ENCODE measurements at places on chromosomes 16 and 17.

DNA sequence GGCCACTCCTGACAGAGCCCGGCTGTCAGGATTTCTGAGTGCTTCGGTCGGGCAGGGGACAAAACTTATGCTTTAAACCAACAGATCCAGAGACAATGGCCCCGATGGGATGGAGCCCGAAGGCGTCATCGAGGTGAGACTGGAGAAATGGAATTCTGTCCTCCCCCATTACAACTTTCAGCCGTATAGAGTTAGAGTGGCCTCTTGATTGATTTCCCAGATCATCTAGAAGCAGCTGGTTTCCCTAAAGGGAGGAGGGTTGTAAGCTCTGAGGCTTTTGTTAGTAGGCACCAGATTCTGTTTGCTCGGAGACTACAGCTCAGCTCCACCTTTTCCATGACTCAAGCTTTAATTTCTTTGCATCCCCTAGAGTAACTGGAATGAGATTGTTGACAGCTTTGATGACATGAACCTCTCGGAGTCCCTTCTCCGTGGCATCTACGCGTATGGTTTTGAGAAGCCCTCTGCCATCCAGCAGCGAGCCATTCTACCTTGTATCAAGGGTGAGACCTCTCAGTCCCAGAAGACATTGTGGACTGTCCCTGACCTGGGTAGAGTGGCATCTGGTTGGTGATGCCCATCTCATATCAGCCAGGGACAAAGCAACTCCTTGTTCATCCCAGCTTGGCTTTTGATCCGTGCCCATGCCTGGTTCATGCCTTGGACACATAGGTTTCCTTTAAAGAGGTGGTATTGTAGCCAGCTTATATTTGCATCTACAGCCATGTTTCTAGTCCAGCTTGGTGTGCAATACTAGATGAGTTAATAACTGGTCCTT, 5.1 kb upstream of the CD68 start:
- no peak for DNase-seq

DNA sequence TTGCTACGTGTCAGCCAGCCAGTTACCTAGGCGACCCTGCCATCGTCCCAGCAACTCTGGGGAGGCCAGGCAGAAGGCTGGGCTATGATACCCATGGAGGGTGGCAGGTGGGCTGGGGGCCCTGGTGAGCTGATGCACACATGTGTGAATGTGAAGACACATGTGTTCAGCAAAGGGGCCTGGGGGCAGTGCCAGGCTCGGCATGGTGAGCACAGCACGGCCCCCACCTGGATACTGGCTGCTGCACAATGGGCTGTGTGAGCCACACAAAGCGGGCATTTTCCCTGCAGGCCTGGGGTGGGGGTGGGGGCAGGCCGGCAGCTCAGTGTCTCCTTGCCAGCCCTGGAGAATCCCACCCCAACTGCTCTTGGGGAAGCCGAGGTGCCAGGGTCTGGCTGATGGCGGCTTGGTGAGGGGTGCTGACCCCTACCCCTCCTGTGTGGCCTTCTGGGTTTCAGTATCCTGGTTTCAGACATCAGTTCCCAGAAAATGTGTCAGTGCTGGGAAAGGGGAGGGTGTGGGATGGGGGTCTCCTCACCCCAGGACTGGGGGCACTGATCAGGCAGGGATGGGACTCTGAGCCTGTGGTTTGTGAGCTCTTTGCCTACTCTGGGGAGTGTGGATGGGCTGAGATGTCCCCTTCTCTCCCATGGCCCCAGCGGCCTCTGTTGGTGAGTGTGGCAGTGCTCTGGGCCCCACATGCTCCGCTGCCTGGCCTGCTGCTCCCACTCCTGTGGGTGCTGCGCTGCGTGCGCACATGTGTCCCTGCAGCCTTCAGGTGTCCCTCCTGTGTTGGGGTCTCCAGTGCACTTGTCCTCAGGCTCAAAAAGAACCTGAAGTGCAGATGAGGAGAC, 5.1 kb downstream of the LLGL1 start:
- no peak for DNase-seq

- peak; percentile 40 for DNase-seq
Observed at GRCh38 chr17:81385320-81386111, 9.7 kb upstream of the BAHCC1 start.

DNA sequence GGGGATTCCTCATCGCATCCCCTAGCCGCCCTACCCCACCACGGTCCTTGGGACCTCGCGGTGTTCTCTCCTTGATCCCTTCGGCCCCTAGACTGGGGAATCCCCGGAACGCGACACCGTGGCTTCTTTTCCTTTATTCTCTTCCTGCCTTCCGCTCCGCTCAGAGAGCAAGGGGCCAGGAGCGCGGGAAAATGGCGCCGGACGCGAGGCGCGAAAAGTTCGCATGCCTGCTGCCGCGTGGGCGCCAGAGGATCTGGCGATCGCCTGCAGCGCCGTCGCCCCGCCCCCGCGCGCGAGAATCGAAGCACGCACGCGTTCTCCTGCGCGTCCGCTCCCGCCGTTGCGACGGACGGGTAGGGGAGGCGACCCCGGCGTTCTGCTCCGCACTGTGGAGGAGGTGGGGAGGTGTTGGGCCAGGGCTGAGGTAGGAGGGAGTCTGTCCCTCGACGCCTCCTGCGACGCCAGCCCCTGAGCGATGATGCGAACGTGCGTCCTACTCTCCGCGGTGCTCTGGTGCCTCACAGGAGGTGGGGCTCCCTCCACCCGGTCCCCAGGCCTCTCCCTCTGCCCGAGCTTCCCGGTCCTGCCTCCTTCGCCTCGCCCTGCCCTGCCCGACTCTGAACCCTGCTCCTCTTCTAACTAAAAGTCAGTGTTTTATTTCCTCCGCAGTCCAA, at the start of gene ZPBP2:
Gene ZPBP2 (plus strand): TSS at position 323 of the 674 bp plus-strand sequence. CDS start 153 bp downstream, at position 476.
- DNase-seq = no peak

DNA sequence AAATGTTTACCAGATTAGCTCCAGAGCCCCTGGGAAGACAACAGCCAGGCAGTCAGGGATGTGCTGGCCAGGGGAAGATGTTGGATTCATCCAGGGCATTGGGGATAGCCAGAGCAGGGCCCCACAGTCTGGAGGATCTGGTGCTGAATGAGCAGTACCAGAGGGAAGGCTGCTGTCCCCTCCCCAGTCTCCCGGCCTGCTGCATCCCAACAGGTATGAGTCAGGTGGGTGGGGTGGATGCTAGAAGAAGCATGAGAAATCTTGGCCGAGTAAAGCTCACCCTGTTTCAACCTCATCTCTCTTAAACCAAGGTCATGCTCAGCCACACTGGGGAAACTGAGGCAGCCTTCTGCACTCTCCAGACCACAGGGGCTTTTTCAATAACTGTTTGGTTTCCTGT, 71.9 kb upstream of the SEC14L1 start:
- no peak for DNase-seq

GRCh38 chr17:54172985-54173316, 350.2 kb downstream of the KIF2B start:
- DNase-seq = no peak

DNA sequence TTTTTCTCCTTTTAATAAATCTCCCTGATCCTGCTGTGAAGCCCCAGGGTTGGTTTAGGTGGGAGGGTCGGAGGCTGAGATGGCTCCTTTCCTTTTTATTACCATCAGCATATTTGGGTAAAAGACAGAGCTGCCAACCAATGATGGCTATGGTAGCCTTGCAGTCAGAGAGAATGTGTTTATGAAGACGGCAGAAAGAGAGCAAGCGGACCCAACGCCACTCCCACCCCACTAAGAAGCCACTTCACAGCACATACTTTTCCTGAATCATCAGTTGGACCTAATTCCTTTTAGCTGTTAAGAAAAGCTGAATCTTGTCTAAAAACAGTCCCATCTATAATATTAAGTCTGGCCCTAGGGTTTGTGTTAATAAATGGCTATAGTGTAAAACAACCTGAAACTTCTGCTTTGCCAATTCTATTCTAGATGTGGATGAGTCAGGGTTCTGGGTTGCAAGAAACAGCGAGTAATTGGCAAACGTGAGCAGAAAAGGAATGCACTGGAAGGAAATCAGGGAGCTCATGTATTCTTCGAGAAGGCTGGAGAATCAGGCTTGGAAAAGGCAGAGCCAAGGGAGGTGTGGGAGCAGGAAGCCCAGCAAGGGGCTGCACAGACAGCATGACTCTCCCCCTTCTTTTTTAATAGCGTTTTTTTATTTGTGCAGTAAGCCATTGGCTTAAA, 34.0 kb upstream of the PRKCA start:
- peak; percentile 83 for DNase-seq

GRCh38 chr16:14309906-14310305, 238.8 kb downstream of the MRTFB start:
- DNase-seq = peak; percentile 83

- no peak for DNase-seq
Observed at GRCh38 chr17:27615121-27615520, 15.9 kb upstream of the LGALS9 start.

- no peak for DNase-seq
Observed at GRCh38 chr16:1343428-1344242, 8.0 kb downstream of the TSR3 start.

GRCh38 chr16:74691093-74691855, 9.4 kb downstream of the MLKL start:
- DNase-seq = peak; percentile 46

GRCh38 chr16:82835487-82836155, 208.9 kb downstream of the CDH13 start:
- DNase-seq = peak; percentile 28

- DNase-seq = no peak
Observed at GRCh38 chr16:87169509-87169995, 147.6 kb downstream of the C16orf95 start.

DNA sequence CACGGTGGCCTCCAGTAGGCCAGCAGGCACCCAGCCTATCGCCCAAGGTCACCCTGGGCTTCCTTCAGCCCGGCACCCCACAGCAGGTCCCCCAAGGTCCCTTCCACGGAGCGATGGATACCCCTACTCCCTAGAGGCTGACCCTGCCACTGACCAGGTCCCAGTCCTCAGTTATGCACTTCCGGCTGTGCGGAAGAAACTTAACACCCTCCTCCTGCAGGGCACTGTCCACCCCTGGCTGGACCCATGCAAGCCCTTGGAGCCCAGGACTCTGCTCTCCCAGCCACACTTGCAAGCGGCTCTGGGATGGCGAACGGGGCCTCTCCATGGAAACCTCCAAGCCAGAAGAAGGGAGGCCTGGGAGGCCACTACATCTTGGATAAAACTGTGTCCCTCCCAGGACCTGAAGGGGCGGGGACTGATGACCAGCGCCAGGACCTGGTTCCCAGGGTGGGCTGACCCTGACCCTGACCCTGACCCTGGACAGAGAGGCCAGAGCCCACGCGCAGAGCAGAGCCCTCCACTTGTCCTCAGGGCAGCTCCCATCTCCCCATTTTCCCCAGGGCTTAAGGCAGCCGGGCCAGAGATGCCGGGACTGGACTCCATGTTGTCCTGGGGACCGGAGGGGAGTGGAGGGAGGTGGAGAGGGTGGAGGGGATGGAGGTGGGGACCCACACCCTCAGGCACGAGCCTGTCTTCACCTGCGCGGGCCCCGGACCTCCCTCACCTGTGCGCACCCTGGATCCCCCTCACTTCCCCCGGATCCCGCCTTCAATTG, 734 bp downstream of the CEP131 start:
- no peak for DNase-seq

GRCh38 chr16:49556249-49556605, 182.6 kb downstream of the C16orf78 start:
- DNase-seq = no peak

DNA sequence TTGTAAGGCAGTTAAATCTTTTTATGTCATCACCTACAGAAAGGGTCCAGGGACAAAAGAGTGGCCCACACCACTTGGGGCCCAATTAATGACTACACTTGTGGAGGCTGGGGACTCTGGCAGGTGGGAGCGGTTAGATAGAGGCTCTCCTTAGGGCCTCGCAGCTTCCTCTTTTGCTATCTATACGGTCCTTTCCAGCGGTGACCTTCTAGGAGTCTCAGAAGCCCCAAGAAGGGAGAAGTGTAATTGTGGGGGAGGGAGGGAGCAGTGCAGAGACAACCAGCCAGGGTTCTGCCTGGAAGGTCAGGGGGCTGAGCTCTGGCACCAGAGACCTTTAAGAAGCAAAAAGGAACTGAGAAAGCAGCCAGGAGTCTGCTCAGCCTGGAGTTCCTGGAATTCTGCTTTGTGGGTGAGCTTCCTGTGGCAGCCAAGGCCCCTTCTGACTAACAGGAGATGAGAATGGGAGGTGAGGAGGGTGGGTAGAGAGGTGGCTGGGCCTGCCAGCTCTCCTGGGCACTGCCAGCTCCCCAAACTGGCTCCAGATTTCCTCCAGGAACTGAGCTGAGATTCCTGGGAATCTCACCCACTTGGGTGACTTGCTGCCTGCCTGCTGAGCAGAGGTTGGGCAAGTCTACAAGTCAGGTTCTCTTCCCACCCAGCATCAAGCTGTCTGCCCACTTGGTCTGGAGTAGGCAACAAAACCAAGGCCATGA, 16.3 kb upstream of the MAP3K14 start:
- peak; percentile 59 for DNase-seq

GRCh38 chr17:80612997-80613731, 68.5 kb downstream of the RPTOR start:
- no peak for DNase-seq

DNA sequence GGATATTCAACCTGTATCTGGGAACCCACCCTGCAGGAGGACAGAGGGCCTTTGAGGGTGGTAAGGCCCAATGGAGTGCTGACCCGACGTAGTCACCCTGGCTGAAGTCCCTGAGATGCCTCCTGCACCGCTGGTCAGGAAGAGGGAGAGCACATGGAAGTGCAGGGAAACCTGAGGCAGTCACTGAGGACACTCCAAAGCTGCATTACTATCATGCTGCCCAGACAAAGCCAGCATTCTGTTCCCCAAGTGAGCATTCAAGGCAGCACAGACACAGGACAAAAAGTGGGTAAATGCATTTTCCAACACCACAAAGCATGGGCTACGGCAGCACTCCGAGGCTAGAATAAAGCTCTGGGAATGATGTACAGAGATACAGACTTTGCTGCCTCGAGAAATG, 46.8 kb upstream of the BCAR1 start:
- no peak for DNase-seq

DNA sequence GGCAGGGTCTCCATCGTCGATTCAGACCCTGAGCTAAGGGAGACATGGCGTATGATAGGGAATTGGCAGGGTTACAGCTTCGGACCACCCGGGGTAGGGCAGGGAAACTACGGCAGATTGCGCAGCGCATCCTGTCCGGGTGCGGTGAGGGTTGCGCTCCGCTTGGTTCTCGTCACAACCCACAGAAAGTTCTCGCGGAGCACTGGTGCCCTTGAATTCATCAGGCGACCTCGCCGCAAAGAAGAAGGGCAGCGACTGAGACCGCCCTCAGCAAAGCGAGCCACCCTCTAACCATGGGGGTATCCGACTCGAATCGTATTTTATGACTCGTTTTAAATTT, 1.2 kb downstream of the HS3ST3B1 start:
- peak; percentile 51 for DNase-seq

All from cardiac fibroblast (primary cell).